Foreskin keratinocyte (primary cell): ENCODE measurements at places on chromosomes 11 and 22. TPM values are rescaled to one million over a fixed set of nuclear protein-coding genes. Genes with fewer than 3 reads are reported as not detected.

The INPP5J gene
- total RNA-seq = 1.3 TPM in 2 replicates

The OR52H1 gene
- not detected in 2 replicates for total RNA-seq

The MYEOV gene
- total RNA-seq = 3.0 and 5.4 TPM in 2 replicates

The MUS81 gene
- total RNA-seq = 51.0 and 59.8 TPM in 2 replicates

The TEX12 gene
- total RNA-seq = not detected in 2 replicates

The PKDREJ gene
- not detected in 2 replicates for total RNA-seq

The ST14 gene
- total RNA-seq = 94.1 and 94.8 TPM in 2 replicates

The MUC5AC gene
- total RNA-seq = not detected in 2 replicates

The CREB3L1 gene
- total RNA-seq = 0.35 and 0.88 TPM in 2 replicates

The SOX10 gene
- 0.14 TPM in 1 of 2 replicates, not detected in the other for total RNA-seq

The MUC2 gene
- not detected in 2 replicates for total RNA-seq

The MPZL2 gene
- 50.1 and 62.0 TPM in 2 replicates for total RNA-seq

The SYT13 gene
- not detected in 2 replicates for total RNA-seq

The OR5W2 gene
- not detected in 2 replicates for total RNA-seq

The MS4A8 gene
- not detected in 2 replicates for total RNA-seq
